Activated T-helper 1 cell treated with anti-CD3 and anti-CD28 coated beads, Interleukin-12 subunit alpha, Interleukin-12 subunit beta, Interleukin-2, Interleukin-4 antibody, amounts not matched to agents 30 ng/mL and 10 ng/mL and 1 ng/mL, durations not matched to agents 14 hours and 24 hours and 36 hours (primary cell): ENCODE measurements at places on chromosomes 16 and 17.
A peak's percentile ranks its signal among the peaks of the same experiment; 100 is the strongest.

DNA sequence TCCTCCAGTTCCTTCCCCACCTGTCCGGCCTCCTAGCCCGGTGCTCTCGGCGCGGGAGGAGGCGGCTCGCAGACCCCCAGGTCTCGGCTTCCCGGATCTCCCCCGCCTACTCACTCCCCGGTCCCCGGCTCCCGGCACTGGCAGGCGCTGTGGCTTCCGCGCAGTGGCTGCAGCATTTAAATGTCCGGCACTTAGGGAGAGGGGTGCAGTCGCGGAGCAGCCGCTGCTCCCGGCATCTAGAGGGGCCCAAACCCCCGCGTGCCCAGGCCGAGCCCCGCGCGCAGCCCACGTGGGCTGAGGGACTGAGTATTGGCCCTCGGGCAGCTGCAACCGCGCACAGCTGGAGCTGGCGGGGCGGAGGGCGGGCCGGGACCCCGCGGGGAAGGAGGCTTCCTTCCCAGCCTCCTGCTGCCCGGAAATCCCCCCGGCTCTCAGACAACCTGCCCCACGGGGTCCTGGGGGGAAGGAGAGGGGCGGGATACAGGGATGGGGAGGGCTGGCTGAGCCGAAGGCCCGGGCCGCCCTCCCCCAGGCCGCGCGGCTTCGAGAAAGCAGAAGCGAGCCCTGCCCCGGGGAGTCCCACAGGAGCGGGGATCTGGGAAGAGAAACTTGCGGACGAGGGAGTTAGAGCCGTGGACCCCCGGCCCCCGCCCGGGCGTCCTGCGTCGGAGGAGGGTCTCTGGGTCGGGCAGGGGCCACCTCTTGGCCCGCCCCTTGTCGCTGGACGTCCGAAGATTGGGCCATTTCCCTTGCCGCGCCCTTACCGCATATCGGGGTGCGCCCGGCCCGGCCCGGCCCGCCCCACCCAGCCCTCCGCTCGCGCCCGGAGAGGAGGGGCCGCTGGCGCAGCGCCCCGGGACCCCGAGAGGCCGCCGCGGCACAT, at the start of gene MMP25:
TSS of gene MMP25 (plus strand) at position 804 of the 883 bp plus-strand sequence. CDS start 357 bp downstream, outside the sequence.
- H3K27ac ChIP-seq: peak within 1 kb of the TSS; percentile 82
- H3K4me3 ChIP-seq: peak within 1 kb of the TSS; percentile 83
- peaks cover 2% of the 10 kb centered on the region for H3K36me3 ChIP-seq
- H3K4me1 ChIP-seq: peaks cover 27% of the 10 kb centered on the region

GRCh38 chr17:39057701-39058206, 90.6 kb upstream of the FBXO47 start:
- H3K27me3 ChIP-seq: peaks cover 12% of the 10 kb centered on the region
- H3K36me3 ChIP-seq: no peaks in the 10 kb centered on the region
- peak overlapping the region; percentile 76 for H3K4me3 ChIP-seq
- H3K27ac ChIP-seq: no peak overlapping the region
- peaks cover 17% of the 10 kb centered on the region for H3K4me1 ChIP-seq
- no peak for DNase-seq

DNA sequence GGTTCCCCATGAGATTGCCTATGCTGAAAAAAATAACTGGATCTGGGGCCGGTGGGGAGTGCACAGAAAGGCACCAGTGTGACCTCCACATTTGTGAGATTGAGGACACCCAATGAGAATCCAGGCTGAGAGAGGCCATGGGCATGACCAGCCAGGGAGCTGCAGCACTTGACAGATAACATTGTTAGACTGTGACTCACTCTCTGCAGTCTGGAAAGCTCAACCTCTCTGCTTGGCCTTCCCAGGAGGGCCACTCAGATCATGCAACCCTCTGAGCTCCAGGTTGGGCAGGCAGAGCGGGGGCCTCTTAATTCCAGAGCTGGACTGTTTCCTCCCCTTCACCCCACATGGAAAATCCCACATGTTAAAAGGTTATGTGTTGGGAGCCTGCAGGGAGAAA, 30.1 kb downstream of the FZD2 start:
- no peak for DNase-seq
- no peak overlapping the region for H3K4me3 ChIP-seq
- H3K4me1 ChIP-seq: no peaks in the 10 kb centered on the region
- H3K27me3 ChIP-seq: peaks cover 5% of the 10 kb centered on the region
- H3K27ac ChIP-seq: no peak overlapping the region

DNA sequence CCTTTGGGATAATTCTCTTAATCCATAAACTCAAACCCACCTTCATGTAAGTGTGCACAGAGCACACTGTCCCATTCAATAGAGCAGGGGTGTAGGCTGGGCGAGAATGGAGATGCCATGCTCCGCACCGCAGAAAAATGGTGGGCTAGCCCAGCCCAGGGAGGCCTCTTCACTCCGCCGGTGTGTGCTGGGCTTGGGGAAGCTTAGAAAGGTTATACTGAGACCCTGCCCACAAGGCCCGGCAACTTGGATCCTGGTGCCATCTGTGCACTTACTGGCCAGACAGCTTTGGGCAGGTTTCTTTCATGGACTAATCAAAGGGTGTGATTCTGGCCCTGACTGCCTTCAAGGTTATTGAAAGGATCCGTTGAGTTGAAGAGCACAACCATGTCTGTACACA, 3.7 kb upstream of the STAT5A start:
- H3K27ac ChIP-seq: no peak overlapping the region
- no peaks in the 10 kb centered on the region for H3K27me3 ChIP-seq
- H3K36me3 ChIP-seq: peaks cover 21% of the 10 kb centered on the region
- H3K4me1 ChIP-seq: peaks cover 47% of the 10 kb centered on the region
